ENCODE measurements at places on chromosomes 3 and 15.

GRCh38 chr15:40830884-40831283 lies 2.4 kb upstream of the PPP1R14D start:
- DNase-seq = no peak

DNA sequence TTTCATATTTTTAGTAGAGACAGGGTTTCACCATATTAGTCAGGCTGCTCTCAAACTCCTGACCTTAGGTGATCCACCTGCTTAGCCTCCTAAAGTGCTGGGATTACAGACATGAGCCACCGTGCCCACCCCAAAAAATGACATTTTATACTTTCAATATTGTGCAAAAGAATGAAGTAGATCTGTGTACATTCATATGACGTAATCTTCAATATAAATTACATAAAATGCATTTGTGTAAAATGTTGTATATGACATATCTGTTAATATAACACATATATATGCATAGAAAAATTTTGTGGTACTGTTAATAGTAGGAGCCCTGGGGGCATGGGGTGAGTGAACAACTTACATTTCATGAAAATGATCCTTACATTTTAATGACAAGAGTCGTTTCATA lies 71.7 kb downstream of the RYR3 start:
- no peak for DNase-seq

- DNase-seq = no peak
These were observed 52.5 kb upstream of the LINGO1 start for GRCh38 chr15:77685082-77685815.

DNA sequence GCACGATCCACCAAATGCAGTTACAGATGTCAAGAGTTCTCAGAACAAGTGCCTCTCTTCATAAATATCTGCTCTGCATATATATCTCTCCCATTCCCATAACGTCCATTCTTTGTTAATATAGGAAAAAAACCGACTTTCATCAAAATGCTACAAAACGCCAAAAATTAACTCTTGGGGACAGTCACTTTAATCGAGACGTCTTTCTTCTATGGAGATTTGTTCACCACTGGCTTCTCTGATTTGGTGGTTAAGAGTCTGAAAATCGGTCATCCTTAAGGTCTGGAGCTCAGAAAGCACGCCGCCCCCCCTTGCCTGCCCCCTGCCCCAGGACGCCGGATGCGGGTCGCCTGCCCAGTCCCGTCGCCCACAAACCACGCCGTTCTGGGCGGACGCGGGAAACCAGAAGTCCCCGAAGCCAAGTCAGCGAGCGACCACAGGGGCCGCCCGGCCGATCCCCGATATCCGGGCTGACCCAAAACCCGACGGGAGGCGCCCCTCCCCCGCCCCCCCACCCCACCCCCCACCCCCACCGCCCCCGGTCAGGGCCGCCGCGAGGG lies 252.7 kb downstream of the TJP1 start:
- no peak for DNase-seq

DNA sequence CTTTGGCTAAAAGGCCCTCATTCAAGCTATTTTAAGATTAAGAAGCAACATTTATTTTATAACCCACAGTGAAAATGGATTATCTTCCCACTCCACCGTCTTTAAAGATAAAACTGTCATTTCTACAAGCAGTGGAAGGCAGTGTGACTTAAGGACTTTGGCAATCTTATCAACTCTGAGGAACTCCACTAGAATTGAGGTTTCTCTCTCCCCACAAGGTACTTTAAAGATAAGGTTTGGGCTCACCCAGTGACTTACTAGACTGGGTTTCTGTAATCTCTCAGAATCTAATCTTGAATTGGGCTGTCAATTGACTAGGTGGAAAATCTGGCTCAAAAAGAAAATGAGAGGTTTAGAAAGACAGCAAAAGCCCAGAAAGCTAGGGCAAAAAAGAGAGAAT lies 21.7 kb downstream of the ZNF385D start:
- no peak for DNase-seq

DNA sequence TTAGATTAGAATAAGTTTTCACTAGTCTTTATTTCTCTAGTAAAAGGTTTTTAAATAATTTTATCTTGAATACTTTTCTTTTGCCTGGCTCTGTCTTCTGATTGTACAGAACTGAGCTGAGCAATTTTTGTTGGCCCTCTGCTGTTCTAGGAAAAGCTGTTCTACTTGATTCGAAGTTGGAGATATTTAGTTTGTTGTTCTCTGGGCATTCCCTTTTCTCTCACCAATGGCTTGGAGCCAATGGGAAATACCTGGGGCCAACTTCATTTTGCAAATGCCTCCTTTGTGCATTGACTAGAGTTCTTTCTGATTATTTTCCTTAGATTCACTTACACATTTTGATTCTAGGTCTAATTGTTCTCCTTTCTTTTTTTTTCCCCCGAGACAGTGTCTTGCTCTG lies 16.5 kb downstream of the ABHD5 start:
- no peak for DNase-seq

- no peak for DNase-seq
These were observed 11.4 kb upstream of the RAB8B start for GRCh38 chr15:63178034-63178433.

GRCh38 chr15:76904461-76905012 lies 603 bp downstream of the SCAPER start:
- peak; percentile 4 for DNase-seq

DNA sequence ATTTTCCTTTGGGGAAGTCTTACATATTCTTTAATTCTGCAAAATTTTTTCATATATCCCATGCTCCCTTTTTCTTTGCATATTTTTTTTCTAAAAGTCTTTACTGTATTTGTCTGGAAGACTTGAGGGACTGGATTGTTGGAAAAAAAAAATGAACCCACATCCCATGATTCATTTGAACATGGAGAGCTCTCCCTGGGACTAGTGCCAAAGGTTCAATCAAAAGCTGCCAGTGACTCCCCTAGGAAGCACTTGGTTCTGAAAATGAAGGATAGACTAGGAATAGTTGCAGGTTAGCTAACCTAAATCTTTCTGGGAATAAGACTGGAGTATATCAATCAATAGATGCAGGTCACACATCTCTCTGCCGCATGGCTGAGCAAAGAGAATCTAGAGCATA lies 16.4 kb upstream of the BNC1 start:
- DNase-seq = no peak

DNA sequence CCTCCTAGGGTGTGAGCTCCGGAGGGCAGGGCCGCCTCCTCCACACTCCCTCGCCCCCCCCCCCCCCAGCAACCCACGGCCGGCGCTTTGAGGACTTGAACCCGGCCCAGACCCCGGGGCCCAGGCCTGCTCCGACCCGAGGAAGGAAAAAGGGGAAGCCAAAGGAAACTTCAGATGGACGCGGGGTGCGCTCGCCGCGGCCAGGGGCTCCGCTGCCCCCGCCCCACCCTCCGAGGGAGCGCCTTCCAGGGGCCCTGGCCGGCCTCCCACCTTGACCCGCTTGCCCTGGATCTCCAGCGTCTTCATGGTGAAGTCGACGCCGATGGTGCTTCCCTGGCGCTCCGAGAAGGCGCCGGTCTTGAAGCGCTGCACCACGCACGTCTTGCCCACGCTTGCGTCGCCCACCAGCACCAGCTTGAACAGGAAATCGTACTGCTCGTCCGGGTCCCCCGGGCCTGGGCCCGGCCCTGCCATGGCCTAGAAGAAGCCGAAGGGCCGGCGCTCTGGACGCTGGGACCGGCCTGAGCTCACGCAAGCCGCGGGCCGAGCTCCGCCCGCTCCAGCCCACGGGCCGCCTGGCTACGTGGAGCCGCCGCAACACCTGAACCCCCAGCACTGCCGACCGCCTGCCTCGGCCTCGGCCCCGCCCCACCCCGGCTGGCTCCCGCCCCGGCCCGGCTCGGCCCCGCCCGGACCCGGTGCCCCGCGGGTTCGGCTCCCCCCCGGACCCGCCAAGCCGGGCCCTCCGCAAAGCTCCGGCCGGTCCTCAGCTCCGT lies 400 bp downstream of the RAB43 start:
- peak; percentile 36 for DNase-seq

DNA sequence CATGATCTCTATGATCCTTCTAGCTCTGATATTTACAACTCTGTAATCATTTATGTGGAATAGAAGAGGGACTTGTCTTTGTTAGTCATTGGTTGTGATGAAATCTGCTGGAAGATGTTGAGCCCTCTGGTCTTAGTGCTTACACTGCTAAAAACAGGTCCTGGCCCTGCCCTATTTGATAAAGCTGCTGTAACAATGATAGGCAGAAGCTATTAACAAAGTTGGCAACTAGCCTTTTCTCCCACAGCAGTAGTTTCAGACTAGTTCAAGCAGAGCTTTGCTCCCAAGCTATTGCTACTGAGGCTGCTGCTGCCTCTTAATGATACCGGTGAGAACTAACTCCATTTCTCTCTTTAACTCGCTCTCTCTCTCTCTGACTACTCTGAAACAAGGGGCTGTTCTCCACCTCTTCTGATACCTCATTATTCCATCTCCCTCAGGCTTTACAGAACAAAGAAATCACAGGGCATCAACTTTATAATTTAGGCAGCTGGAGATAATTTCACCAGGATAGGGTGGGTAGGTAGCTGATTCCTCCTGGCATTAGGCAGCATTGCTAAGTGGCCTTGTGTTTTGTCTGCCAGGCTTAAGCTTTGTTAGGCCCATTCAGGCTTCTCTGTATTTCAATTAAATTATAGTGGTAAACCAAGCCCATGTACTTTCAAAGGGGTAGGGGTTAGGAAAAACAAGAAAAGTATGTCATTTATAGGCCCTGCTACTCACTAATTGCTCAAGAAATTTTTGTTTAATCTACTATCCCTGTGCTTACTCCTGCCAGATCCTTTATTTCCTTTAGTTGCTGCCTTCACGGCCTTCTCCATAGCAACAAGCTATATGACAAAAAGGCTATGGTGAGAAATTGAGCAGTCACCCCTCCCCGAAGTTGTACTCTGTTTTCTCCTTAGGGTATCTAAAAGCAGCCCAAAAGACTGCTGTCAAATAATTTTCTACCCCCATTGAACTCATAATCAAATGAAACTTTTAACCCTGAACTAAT lies 139.6 kb downstream of the RBPMS2 start:
- no peak for DNase-seq

DNA sequence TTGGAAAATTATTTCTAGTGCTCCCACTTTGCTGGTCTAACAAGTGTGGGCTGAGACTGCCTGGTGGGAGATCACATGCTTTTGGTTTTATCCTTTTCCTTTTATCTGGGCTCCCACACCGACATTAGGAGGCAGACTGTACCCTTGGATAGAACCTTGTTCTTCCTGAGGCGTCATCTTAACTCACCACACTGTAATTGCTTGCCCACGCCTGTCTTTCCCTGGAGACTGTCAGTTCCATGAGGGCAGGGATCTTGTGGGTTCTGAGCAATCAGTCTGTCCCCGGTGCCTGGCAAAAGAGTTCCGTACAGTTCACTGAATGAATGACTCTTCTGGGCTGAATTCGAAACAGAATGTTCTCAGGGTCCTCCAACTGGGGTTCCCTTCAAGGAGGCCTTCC lies 124.6 kb upstream of the ABHD17C start:
- DNase-seq = no peak

DNA sequence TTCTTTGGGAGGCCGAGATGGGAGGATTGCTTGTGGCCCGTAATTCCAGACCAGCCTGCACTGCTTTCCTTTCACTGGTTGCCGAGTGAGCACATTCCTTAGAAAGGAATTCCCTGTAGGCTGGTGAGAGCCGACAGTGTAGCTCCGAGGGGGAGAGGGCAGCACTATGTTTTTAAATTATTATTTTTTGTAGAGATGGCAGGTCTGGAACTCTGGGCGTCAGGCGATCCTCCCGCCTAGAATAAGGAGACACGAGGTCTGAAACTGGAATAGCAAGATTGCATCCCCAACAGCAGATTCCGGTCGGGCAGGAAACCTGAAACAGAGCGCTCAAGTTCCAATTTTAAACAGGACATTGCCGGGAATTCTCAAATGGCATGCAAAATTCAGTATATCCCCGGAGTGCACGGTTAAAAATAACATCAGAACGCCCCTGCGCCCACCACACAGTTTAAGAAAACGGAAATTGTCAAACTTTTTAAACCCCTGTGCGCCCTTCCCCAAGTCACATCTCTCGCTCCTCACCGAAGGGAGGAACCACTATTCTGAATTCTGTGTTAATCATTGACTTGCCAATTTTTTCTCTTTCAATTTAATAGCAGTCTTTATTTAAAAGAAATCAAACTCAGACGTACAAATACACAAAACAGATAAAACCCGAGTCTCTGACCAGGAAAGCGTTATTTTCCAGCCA lies 643 bp upstream of the RNU5B-1 start:
- no peak for DNase-seq

GRCh38 chr3:179418610-179419009 lies 32.7 kb downstream of the GNB4 start:
- no peak for DNase-seq

DNA sequence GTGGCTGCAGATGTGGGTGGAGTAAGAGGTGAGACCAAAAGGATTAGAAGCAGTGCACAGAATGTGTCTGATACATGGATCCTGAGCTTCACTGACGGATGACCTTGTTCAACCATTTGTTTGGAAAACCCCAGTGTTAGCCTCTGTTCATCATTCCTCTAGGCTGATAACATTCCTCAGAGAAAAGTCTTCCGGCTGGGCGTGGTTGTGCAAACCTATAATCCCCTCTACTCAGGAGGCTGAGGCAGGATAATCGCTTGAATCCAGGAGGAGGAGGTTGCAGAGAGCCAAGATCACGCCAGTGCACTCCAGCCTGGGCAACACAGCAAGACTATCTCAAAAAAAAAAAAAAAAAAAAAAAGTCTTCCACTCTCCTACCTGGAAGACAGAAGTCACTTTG lies 23.1 kb upstream of the CHD2 start:
- no peak for DNase-seq

DNA sequence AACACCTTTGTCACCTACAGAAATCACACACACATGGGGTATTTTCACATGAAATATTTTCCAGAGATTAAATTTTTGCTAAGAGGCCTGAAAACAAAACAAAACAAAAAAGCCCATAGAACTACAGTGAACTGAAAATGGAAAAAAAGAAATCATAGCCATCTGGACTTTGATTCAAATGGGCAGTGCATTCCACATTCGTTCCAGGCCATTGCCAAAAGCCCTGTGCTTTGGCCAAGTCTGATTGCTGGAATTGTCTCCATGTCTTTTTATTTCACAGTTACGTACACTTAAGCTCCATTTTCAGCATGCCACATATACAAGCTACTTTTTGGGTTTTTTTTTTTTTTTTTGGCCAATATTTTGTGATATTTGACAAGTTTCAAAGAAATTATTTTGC lies 47.1 kb downstream of the TFG start:
- no peak for DNase-seq

GRCh38 chr3:161854232-161854771 lies 357.7 kb downstream of the OTOL1 start:
- DNase-seq = no peak

- no peak for DNase-seq
These were observed 15.1 kb downstream of the RTP4 start for GRCh38 chr3:187383246-187383645.

DNA sequence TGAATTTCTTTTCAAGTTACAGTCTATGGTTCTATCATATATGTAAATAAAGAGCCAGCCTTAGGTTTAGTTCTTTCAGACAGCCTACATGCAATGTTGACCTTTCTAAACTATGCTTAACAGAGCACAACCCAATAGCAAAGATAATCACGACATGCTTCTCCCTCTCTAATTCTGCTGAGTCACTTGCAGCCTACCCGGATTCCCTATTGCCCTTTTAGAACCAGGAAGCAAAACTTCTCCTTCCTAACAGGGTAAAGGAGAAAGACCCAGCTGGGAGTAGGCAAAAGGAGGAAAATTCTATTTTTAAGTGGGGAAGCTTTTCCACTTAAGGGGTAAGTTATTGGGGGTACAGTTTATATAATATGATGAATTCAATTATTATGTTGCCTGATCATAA lies 79.3 kb downstream of the SLC7A14 start:
- DNase-seq = no peak

GRCh38 chr15:101250873-101251829 lies 697 bp downstream of the CHSY1 start:
- DNase-seq = peak; percentile 27
